Posterior vena cava (tissue), 2 donors: ENCODE measurements at places on chromosomes 7 and 10. TPM values are rescaled to one million over a fixed set of nuclear protein-coding genes. Genes with fewer than 3 reads are reported as not detected.

DNA sequence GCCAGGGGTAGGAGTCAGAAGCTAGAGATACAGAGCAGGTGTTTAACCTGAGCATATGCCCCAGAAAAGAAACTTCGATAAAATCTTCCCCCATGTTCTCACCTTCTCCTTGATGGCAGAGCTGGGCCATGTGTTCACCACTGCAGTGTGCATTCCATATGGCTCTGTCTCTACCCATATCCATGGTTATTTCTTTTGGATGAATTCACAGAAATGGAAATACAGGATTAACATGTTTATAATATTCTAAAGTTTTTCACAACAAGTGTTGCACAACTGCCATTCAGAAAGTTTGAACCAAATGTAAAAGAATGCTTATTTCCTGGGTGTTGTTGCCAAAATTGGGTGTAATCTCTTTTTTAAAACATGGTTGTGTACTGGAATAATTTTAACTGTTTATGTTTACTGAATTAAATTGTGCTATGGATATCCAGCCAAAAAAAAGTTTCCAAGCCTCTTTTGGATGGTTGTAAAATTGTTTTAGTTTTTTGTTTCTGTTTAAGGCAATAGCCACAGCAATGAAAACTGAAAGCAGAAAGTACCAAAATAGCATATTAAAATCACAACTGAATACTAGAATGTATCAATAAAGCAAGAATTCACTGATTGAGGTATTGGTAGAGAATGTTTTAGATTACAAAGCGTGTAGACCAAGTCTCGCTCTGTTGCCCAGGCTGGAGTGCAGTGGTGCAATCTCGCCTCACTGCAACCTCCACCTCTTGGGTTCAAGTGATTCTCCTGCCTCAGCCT lies 19.9 kb upstream of the CCNY start:
- DNase-seq, result no peak

DNA sequence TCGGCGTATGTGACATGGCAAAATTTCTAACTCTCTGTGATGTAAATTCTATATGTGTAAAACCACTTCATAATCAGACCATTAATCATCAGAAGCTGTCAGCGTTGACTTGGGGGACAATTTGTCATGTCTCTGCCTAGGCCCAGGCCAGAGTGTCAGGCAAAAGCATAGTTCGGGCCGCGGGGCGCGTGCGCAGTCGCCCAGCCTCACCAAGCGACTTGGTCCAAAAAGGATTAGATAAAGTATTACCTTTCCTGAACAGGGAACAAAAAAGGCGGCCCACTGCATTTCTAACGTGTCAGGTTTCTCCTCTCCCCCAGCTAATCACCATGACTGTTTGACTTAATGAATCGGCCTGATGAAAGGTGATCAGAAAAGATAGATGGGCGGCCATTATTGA lies 114.2 kb downstream of the EBF3 start:
- DNase-seq, result no peak

GRCh38 chr10:79946271-79947082 lies 2.4 kb downstream of the SFTPD start:
- no peak for DNase-seq

DNA sequence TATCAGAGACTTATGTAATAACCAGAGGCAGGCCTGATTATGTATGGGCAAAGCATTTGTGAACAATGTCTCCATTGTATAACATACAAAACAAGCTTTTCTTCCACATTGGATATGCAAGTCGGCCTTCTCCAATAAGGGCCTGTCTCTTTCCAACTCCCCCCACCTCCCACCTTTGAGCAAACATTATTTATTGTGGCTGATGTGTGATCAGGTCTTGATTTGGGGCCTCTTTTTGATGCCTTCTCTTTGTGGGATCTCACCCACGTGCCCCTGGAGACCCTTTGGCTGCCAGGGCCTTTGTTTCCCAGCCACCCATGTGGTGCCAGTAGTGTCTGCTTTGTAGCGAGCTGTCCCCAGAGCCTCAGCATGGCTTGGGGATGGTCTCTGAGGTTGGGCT lies 53.0 kb downstream of the TCF7L2 start:
- DNase-seq, result no peak

GRCh38 chr7:131436384-131436783 lies 108.7 kb downstream of the MKLN1 start:
- no peak for DNase-seq

- DNase-seq, result peak; percentile 91
Measured at GRCh38 chr10:31759124-31759798, 169.4 kb downstream of the ARHGAP12 start.

- DNase-seq, result no peak
Measured at GRCh38 chr7:138144958-138145357, 68.7 kb downstream of the AKR1D1 start.

DNA sequence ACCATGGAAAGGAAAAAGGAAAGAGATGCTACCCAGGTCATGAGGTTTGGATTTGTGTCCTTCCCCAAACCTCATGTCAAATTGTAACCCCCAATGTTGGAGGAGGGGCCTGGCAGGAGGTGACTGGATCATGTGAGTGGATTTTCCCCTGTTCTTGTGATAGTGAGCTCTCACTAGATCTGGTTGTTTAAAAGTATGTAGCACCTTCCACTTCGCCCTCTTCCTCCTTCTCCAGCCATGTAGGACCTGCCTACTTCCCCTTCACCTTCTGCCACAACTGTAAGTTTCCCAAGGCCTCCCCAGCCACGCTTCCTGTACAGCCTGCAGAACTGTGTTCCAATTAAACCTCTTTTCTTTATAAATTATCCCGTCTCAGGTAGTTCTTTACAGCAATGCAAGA lies 113.9 kb downstream of the FAM107B start:
- no peak for DNase-seq

GRCh38 chr7:156105337-156106106 lies 293.3 kb upstream of the SHH start:
- no peak for DNase-seq

GRCh38 chr10:28875549-28876081 lies 198.3 kb downstream of the BAMBI start:
- DNase-seq, result no peak

- no peak for DNase-seq
Measured at GRCh38 chr10:80407812-80408241, 524 bp upstream of the PRXL2A start.

DNA sequence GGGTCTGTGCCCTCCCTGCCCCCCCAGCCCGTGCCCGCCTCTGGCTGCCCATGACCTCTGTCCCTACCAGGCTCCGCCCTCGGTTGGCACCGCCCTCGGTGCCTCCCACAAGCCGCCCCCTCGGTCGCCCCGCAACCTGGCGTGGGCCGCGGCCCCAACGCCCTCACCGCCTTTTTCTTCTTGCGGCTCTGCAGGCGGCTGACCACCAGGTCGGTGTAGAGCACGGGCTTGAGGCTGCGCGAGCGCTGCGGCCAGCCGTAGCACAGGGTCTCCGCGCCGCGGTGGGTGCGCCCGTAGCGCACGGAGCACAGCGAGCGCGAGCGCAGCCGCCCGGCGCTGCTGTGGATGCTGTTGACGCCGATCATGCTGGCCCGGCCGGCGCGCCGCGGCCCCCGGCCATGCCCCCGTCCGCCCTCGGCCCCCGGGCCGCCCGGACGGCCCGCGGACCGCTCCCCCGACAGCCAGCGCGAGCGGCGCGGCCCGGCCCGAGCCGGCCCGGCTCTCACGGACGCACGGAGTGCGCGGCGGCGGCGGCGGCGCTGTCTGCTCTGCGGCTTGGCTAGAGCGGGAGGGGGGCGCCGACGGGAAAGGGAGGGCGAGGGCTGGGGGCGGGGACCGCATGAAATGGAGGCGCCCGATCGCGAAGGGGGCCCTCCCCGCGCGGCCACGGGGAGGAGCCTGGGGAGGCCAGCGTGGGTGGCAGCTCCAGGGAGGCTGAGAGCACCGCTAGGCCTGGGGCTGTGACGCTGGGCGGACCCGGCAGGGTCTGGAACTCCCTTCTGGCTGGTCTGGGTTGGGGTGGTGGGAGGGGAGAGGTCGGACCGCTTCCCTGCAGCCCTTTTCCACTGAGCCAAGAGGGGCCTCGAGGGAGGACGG lies 9.6 kb downstream of the PSD start:
- no peak for DNase-seq

GRCh38 chr7:123748734-123749536 lies at the start of gene WASL:
Gene WASL (minus strand): TSS chr7:123749003. CDS start chr7:123748734, 269 bp downstream.
- peak; percentile 97 for DNase-seq

DNA sequence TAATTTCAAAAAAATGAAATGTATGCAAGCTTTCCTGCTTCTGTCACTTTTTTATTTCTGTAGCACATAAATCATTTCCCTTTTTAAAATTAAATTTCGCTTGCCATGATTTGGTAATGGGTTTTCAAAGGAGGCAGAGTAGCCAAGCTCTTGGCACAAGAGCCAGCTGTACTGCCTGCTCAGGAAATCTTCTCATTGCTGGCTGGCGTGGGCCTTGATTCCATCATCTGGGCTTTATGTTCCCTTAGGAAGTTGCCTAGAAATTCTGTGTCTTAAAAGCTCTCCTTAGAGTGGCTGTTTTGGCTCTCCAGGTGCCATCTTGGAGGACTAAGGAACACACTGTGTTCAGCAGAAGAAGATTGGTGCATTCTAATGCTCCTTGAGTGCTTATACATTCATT lies 107.4 kb downstream of the ARID5B start:
- no peak for DNase-seq

- no peak for DNase-seq
Measured at GRCh38 chr7:51229620-51230323, 86.8 kb downstream of the COBL start.

GRCh38 chr7:134903073-134903790 lies 83.1 kb upstream of the AGBL3 start:
- DNase-seq, result no peak

DNA sequence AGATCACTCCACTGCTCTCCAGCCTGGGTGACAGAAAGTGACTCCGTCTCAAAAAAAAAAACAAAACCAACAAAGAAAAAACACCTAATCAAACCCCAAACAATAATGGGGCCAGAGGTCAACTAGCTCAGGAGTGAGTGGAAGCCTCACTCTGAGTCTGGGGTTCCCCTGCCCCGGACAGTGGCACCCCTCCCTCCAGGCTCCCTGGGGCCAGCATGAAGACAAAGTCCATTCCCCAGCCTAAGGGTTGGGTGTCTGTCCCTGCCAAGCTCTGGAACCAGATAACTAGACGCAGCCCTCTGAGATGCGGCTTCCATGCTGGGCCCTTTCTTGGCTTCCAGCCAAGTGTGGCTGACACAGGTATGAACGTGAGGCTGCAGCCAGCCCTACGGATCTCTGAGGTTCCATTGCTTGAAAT lies 1.7 kb upstream of the FUOM start:
- DNase-seq, result no peak

- no peak for DNase-seq
Measured at GRCh38 chr7:94739180-94739579, 83.2 kb upstream of the SGCE start.

GRCh38 chr7:150897502-150898474 lies 45.5 kb downstream of the AOC1 start:
- DNase-seq, result no peak

GRCh38 chr10:51479711-51480110 lies 219.7 kb downstream of the CSTF2T start:
- no peak for DNase-seq

- no peak for DNase-seq
Measured at GRCh38 chr7:4931943-4932342, 27.0 kb downstream of the MMD2 start.

- DNase-seq, result no peak
Measured at GRCh38 chr7:101232141-101232850, 5.3 kb downstream of the CLDN15 start.

GRCh38 chr10:34008656-34009055 lies 674.2 kb upstream of the NRP1 start:
- DNase-seq, result no peak

- DNase-seq, result no peak
Measured at GRCh38 chr10:109933984-109934565, 10.8 kb upstream of the XPNPEP1 start.

The MCM7 gene
- total RNA-seq, result 21.6 TPM

The UCMA gene
- total RNA-seq, result not detected

The OR13A1 gene
- total RNA-seq, result not detected

The IFIT1 gene
- total RNA-seq, result 13.8 TPM

The TUBAL3 gene
- total RNA-seq, result not detected

The SSC4D gene
- total RNA-seq, result 0.32 TPM

The TSPAN12 gene
- 9.8 TPM for total RNA-seq

The BHLHA15 gene
- not detected for total RNA-seq

The AMPH gene
- 7.3 TPM for total RNA-seq

The GNGT1 gene
- not detected for total RNA-seq

The CARD11 gene
- 0.86 TPM for total RNA-seq

The PCGF6 gene
- total RNA-seq, result 11.6 TPM

The POM121L12 gene
- not detected for total RNA-seq

The ANKRD2 gene
- total RNA-seq, result 0.67 TPM

The TRIM73 gene
- 2.9 TPM for total RNA-seq
